CD4-positive, alpha-beta T cell treated with Interleukin-1 beta for 1 hour (primary cell): ENCODE measurements at places on chromosomes 11 and 22.

GRCh38 chr11:35631891-35632290 lies 13.6 kb downstream of the FJX1 start:
- no peak for DNase-seq

DNA sequence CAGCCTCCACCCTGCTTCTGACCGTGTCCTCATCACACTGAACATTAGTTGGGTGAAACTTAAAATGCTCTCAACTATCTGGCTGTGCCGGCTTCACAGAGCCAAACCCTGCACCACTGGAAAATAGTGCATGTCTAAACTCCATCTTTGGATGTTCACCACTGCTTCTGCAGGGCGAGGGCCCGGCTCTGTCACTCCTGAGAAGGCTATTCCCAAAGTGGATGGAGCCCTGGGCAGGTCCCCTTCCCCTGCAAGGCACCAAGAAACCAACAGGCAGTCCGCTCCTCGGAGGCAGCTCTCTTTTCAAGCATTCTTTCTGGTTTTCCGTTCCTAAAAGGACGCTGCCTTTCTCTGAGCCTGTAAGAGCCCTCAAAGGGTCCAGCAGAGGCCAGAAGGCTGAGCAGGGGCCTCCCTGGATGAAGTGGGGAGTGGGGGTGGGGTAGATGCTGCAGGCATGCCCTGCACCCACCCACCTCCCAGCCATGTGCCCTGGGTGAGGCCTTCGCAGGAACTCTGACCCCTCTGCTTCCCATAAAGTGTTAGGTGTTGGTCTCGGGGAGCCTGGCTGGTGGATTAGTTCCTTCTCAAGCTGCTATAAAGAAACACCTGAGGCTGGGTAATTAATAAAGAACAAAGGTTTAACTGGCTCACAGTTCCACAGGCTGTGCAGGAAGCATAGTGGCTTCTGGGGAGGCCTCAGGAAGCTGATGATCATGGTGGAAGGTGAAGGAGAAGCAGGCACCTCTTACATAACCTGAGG lies 23.3 kb downstream of the LINC01488 start:
- no peak for DNase-seq

DNA sequence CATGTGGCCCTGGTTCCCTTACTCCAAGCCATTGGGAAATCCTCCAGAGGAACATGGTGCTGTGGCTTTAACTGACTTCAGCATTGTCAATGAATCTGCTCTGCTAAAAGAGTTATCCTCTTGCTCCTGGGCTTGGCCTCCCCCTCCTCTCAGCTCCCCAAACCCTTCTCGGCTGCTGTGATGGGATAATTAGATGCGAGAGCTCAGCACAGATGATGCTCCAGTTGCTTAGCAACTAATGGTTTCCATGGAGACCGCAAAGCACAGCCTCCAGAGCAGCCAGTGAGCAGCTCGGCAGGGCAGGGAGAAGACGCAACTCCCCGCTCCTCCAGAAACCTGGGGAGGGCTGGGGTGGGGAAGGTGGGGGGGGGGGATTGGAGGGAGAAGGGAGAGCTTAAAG lies 2.8 kb upstream of the UPK2 start:
- no peak for DNase-seq

DNA sequence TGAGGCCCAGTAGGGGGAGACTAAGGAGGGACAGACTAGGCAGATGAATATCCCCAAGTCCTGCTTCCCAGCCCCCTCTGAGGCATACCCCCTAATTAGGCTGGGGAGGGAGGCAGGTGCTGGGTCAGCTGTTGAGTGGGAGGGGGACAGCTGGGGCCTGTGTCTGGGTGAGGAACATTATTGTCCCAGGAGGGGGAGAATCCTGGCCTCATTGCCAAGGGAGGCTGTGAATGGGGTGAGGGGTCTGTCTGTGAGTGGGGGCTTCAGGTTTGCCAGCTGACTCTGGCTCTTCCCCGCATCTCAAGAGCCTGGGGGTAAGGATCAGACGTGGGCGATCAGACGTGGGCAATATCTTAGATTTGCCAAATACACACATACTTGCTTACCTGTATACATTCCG lies 2.1 kb downstream of the INPPL1 start:
- no peak for DNase-seq

- DNase-seq, result peak; percentile 50
Measured at GRCh38 chr11:123062892-123063825, 1.2 kb upstream of the HSPA8 start.

DNA sequence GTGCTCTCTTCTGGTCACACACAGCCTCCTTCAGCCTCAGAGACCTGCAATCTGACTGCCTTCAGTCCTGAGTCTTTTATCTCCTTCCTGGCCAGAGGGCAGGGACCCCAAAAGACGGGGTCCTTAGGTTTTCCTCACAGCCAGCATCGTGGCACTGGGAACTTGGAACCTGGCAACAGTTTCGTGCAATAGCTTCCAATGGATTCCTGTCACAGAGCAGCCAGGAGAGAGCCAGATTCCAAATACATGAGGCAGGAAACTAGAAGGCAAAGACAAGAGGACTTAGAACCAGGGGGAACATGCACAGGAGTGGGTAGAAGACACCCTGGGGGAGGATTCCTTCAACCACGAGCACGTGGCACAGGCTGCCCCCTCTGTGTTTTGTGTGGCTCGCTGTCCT lies 48.6 kb downstream of the C11orf91 start:
- DNase-seq, result no peak

- DNase-seq, result no peak
Measured at GRCh38 chr22:48704335-48704734, 1123.3 kb downstream of the BRD1 start.

- peak; percentile 96 for DNase-seq
Measured at GRCh38 chr11:34357701-34358257, at the start of gene ABTB2. Gene ABTB2 (minus strand): TSS chr11:34358010.

DNA sequence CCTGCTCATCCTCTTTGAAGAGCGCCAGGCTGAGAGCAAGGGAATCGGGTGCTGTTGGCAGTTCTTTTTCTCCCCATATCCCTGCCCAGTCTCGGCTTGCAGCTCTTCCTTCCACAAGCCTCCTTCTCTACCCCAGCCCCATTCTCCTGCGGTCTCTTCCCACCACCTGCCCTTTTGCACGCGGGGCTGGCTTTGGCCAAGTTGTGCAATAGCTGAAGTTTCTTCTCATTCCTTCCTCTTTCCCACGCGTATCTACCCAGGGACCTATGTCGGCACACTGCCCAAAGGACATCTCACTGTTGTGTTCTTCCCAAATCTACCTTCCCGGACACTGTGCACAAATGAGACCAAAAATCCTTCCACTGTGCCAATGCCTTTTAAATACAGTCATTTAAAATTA lies 22.3 kb upstream of the HTR3A start:
- DNase-seq, result no peak

DNA sequence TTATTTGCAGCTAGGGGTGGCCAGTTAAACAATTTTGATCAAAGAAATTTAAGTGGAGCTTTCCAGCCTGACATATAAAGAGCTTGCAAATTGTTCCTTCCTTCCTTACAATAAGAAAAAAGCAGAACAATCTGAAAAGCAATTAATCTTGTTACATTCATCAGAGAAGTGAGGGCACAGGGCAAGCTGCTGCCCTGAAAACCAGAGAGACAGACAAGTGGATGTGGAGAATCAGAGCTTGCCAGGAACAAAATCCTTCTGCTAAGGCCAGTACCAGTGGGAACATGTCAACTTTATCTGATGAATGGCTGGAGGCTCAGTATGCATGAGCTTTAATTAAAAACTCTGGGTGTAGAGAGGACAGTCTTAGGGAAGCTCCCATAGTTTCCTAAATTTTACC lies 8.8 kb downstream of the CCDC179 start:
- DNase-seq, result no peak

GRCh38 chr11:128709402-128709801 lies 15.5 kb downstream of the FLI1 start:
- no peak for DNase-seq

GRCh38 chr11:95501761-95502266 lies 270.8 kb upstream of the SESN3 start:
- no peak for DNase-seq

- no peak for DNase-seq
Measured at GRCh38 chr11:57205041-57205641, 23.4 kb downstream of the LRRC55 start.

DNA sequence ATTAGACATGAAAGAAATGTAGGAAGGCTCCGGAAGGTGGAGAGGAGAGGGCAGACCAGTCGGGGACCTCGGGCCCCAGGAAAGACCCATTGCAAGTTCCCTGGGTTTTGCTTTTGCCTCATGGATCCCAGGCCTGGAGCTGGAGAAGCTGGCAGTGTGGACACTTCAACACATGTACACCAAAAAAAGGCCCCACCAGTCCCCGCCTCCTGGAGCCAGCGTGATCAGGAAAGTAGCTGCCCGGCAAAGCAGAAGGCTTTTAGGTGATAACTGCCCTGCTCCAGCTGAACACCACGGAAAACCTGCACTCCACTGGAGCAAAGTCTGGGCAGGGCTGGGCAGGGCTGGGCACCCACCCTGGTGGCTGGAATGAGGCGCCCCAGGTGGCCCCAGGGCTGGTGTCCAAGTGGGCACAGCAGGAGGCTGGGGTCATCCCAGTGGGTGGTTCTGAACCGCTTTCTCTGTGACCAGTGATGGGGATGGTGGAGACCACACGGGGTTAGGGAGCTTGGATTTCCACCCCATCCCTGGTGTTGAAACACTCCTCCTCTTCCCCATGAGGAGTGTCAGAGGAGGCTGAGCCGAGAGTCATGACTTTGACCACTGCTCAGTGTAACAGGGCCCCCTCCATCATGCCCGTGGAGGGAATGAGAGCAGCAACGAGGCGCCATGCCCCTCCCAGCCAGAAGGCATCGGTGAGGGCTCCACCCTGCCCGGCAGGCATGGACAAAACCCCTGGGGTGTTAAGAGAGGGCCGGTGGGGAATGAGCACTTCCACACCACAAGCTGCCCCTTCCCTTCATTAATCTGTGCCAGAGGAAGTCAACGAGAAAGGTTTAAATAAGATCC lies 16.9 kb upstream of the MUC5AC start:
- no peak for DNase-seq

DNA sequence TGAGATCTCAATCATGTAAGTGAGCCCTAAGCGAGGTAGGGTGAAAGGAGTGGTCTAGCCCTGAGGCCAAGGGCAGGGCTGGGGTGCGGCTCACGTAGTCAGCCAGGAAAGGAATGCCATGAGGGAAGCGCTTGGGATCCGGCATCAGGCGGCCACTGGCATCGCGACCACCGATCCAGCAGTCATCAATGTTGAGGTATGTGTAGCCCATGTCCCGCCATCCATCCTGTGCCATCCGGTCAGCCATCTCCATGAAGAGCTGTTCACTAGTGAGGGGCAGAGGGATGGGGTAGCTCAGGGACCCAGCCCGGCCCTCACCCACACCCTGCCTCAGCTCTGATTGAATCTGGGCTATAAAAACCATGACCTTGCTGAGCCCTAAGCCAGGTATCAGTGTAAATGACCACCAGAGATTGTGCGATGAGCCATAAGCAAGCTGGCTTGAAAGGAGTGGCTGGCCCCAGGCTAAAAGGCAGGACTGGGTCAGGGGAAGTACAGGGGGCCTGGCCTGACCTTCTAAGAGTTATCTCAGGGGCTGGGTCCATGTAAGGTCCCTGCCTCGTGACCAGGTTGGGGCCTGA lies 2.9 kb downstream of the NAGA start:
- DNase-seq, result no peak

GRCh38 chr11:46119352-46120216 lies 1.7 kb downstream of the PHF21A start:
- peak; percentile 85 for DNase-seq

- no peak for DNase-seq
Measured at GRCh38 chr11:110808248-110808647, 96.0 kb upstream of the ARHGAP20 start.

DNA sequence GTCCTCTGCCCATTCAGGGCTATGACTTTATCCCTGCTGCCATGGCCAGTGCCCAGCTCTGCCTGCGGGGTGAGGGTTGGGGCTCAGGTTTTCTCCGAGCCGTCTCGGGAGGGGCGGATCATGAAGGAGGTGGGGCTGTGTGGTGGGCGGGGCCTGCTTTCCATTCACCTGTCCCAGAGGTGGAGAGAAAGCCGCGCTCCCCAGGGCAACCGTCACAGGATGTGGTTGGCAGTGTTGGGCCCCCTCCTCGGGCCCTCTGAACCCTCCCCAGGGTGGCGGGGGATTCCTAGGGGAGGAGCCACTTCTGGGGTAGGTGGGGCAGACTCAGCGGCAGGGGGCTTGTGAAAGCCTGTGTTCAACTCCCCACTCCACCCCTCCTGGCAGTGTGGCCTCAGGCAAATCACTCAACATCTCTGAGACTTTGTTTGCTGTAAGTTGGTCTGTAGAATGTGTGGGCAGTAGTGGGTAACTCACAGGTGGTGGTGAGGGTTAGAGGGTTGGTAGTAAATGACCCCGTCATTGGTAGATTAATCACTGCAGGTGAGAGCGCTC lies 50.3 kb downstream of the CD6 start:
- DNase-seq, result peak; percentile 94

GRCh38 chr22:27834364-27835185 lies 33.0 kb upstream of the MN1 start:
- no peak for DNase-seq

GRCh38 chr11:103906291-103906867 lies 130.1 kb upstream of the DDI1 start:
- DNase-seq, result no peak

- DNase-seq, result no peak
Measured at GRCh38 chr11:114153224-114153623, 93.7 kb downstream of the ZBTB16 start.

GRCh38 chr11:101470881-101471520 lies 112.8 kb downstream of the TRPC6 start:
- DNase-seq, result no peak

- DNase-seq, result no peak
Measured at GRCh38 chr22:37401401-37402183, 25.7 kb downstream of the ELFN2 start.

DNA sequence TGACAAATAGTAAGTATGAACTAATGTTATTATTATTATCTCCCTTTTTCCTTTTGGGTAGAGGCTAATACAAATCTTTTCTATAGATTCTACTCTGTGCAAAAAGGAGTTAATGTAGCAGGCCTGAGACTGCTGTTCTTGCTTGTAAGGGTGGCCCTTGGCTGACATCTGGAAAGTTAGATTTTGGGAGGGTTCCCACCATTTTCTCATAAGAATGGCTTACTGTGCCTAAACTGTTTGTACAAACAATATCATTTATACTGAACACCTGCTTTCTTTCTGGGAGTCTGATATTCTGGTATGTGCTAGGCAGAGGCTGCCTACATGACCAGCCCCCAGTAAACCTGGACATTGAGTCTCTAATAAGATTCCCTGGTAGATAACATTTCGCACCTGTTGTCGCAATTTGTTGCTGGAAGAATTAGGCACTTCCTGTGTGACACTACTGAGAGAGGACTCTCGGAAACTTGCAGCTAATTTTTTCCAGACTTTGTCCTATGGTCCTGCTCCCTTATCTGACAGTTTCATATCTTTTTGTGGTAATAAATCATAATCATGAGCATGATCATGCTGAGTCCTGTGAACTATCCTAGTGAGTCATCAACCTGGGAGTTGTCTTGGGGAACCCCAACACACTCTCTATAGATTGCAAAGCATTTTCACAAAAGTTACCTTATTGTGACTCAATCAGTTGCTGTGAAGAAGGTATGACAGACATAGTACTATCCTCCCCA lies 257.7 kb upstream of the CCDC90B start:
- no peak for DNase-seq

DNA sequence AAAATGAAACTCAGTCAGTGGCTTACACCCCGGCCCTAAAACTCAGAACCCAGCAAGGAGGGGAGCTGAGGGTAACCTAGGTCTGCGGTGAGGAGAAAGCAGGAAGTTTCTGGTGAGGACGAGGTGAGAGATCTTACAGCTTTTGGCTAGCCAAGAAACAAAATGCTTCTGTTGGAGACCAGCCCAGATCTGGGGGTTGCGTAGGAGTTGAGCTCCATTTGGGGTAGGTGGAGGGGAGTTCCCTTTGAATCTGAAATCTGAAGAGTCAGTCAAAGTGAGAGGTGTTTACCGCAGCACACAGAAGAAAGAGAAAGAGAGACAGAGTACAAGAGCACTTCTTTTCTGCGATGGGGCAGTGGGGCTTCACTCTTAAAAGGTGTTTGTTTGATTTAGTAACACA lies 29.6 kb downstream of the EHF start:
- peak; percentile 72 for DNase-seq
